ENCODE measurements at places on chromosomes 5 and 9.
A peak's percentile ranks its signal among the peaks of the same experiment; 100 is the strongest.

- DNase-seq, result no peak
Observed at GRCh38 chr9:81575956-81576355, 113.4 kb downstream of the TLE1 start.

DNA sequence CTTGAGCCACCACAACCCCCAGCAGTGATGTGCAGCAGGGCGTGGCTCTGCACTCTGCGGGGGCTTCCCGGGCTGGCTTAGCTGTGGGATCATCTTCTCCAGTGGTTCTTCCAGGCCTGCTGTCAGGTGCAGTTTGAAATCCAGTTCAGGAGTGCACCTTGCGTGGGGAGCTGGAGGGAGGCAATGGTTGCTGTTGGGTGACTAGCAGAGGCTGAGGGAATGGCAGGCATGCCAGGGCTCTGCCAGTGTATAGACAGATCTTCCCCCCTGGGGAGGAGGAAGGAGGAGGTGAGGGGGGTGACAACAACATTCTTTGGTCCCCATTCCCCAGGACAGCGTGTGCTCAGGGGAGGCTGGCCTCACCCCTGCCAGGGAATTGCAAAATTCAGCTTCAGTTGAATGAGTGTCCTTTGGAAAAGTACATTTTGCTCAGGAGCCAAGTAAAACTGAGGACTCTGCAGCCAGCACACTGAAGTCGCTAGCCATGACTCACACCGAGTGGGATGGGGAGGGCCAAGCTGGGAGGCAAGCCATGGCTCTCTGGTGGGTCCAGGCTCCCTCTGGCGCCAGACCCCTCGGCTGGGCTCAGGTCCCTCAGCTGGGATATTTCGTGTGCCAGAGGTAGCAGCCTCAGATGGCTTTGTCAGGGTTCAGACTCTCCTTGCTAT is 35.0 kb downstream of the ERGIC1 start:
- DNase-seq, result no peak

- DNase-seq, result no peak
Observed at GRCh38 chr5:59528202-59528862, 365.2 kb downstream of the PDE4D start.

DNA sequence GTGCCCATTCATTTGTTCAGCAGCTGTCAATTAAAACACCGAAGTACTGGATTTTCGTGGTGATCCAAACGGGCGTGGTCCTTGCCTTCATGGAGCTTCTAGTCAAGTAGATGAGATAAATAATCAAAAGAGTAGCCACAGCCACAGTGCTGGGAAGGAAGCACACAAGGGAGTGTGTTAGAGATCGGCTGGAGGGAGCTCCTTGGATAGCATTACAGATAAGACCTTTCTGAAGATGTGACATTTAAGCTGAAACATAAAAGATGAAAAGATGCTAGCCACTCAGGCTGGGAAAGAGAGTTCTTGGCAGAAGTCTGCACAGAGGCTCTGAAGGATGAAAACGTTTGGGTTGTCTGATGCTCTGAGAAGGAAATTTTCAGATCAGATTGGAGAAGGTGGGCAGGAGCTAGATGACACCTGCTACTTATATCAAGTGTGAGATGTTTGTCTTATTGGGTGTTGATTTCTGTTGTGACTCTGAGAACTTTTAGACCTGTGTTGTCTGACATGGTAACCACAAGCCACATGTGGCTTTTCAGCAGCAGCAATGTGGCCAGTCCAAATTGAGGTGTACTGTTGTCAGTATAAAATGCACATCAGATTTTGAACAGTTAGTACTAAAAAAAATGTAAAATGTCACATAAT is 123.9 kb downstream of the TLE4 start:
- peak; percentile 51 for DNase-seq

- DNase-seq, result no peak
Observed at GRCh38 chr5:67123819-67124218, 72.8 kb downstream of the CD180 start.

DNA sequence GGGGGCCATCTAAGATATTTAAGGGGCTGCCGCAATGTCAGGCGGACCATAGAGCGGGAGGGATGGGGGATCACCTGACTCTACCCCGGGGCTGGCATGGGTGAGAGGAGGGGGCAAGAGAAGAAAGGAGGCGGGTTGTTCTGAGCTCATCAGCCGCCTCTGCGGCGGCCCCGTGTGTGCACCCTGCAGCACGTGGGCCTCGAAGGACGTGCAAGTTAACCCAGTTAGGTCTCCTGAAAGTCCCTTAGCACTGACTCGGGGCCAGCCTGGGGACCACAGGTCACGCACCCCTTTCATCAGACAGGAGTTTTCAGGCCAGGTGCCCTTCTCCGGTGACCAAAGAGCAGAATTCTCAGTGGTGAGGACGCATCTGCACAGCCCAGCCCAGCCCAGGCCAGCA is 58.0 kb downstream of the UBE2QL1 start:
- no peak for DNase-seq

GRCh38 chr9:85742597-85742936 is 813 bp upstream of the AGTPBP1 start:
- DNase-seq, result no peak

- no peak for DNase-seq
Observed at GRCh38 chr5:96149546-96149945, 187.9 kb upstream of the ELL2 start.

DNA sequence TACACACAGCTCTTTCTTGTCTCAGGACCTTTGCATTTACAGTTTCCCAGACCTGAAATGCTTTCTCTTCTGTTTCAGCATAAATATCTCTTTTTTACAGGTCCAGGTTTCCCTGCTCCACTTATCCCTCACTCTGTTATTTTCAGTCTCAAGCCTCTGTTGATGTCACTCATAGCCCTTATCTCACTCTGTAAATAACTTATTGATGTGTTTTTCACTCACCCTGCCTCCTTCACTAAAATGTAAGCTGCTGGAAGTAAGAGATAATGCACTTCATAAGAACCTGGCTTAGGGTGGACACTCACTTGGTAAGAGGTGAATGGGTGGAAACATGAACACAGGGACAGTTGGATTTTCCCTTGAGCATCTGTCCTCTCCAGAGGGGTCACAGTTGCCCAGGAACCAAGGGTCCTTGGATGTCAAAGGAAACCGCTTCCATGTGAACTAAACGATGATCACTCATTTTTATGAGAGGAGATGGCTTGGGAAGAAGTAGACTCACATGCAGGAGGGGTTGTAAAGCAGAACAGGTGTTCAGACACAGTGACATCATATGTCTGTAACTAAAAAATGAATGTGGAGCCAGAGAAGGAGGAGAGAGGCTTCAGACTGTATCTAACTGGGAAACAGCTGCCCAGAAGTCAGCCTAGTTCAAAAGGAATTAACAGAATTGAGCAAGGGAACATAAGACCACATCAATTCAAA is 5.5 kb upstream of the HTR4 start:
- no peak for DNase-seq

DNA sequence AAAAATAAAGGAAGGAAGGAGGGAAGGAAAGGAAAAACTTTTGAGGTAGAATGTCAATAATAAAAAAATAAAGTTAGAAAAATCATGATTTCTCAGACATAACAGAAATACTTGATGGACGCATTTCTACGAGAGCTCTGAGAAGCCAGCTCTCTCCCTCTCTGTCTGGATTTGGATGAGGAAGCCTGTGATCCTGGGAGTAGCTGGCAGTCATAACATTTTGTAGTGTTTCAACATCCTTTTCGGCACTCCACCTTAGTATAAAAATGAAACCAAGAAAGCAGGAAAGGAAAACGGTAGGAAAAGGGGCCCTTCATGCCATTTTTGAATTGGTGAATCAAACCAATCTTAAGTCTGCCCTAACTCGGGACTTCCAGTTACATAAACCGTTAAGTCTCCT is 321.3 kb downstream of the EPB41L4A start:
- DNase-seq, result no peak
